ENCODE measurements at places on chromosomes 5 and 9.

DNA sequence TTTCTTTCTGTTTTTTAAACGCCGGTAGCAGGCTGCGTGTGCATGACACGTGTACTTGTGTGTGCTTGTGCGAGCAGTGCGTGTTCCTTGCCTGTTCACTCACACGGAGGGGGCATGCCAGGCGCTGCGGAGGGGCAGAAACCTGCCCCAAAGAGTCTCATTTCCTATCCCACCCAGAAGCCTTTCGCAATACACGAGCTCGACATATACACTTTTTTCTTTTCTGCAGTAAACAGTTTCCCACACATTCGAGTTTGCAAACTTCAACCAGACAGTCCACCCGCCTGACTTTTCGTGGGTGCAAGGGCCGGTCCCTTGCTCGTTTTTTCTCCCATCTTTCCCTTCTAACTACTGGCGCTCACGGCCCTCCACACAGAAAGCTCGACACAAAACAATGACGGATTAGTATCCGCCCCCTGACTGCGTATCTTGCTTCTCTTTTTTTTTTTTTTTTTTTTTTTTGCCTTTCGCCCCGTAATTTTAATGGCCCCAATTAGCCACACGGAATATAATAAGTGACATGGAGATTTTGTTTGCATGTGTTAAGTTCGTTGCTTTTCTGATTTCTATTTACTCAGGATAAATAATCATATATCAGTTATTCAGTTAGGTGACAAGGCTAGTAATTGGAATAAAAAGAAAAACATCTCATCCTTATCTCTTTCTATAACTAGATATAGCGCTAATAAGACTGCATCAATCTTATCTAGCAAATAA lies 5.3 kb upstream of the OTP start:
- no peak for DNase-seq

DNA sequence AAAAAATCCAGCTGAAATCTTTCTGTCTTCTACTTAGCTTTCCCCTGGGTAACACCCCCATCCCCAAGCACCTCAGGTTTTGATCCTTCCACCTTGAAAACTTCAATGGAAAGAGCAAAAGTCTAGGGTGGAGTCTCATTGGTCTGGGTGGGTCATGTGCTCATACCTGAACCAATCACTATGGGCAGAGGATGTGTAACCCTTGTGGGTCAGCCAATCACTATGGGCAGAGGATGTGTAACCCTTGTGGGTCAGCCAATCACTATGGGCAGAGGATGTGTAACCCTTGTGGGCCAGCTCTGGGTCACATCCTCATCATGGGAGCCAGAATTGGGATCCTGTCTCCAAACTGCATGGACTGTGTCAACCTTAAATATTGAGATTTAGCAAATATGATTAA lies 18.5 kb downstream of the NAIF1 start:
- DNase-seq: no peak

GRCh38 chr5:78610163-78610583 lies 38.4 kb downstream of the LHFPL2 start:
- no peak for DNase-seq

- no peak for DNase-seq
Measured at GRCh38 chr5:79032031-79032695, 37.3 kb downstream of the DMGDH start.

DNA sequence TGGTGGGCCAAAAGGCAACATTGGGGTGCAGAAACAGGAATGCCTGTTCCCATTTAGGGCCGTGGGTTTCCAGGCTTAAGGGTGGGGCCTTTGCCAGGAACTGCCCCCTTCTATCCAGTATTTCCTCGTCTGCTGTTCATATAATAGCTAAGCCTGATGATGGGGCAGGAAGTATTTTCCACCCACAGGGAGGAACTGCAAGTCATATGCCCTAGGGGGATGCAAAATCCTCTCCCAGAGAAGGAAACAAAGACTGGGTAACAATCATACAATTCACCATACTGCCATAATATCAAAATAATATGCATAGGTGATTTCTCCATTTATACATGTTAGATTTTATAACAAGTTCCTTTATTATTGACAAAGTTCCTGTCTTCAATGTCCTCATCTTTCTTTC lies 20.5 kb upstream of the RPS23 start:
- DNase-seq: no peak

DNA sequence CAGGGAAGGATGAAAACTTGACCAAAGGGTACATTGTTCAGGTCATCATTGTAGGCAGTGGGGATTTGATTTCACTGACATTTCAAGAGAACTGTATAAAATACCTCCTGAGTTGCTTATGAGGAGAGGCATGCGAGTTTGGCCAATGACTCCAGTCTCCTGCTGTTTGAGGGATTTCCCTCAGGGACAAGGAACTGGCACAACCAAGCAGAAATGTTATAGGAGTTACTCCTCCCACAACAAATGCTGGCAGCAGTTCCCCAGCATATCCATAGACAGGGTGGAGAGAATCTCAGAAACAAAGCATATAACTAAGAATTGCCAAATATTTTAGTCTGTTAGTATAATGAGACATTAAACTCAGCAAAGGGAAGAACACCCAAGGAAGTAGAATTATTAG lies 47.2 kb upstream of the FBXL7 start:
- no peak for DNase-seq

DNA sequence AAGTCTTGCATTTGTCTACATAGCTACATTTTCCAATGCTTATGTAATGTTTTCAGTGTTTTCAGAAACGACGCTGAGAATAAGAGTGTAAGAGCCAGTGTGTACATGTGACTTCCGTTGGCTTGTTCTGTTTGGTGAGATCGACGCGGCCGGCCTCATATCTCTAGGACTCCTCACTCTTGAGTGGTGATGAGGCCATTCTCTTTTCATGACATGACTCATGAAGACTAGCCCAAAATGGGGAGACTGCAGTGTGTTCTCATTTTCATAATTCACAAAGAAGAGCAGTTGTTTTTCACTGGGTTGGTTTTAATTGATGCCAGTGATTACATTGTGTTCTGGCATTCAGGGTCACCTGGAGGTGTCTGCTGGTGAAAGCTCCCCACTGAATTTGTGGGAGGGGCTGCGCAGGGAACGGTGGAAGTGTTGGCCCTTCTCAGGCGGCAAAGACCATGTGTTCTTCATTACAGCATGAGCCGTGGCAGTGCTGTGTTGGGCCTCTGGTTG lies 131.5 kb upstream of the OTULINL start:
- no peak for DNase-seq

All from posterior cingulate gyrus (tissue), 11 donors.